ENCODE measurements at places on chromosomes 1 and 21.

DNA sequence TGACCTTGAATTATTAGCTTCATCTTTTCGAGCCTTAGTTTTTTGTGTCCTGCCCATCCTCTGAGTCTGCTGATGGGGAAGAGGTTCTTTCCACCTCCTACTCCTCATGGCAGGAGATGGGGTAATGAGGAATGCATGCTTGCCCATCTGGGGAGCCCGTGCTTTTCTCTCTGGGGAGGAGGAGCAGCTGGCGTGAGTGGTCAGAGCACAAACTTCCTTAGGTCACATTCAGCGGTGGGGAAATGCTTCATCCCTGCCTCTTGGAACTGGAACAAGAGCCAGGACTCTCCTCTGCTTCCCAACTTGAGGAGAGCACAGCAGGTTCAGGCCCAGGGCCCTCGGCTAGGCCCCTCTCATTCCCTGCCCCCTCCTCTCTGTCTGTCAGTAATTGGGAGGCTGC, 155.0 kb downstream of the PCNX2 start:
- no peak for DNase-seq

DNA sequence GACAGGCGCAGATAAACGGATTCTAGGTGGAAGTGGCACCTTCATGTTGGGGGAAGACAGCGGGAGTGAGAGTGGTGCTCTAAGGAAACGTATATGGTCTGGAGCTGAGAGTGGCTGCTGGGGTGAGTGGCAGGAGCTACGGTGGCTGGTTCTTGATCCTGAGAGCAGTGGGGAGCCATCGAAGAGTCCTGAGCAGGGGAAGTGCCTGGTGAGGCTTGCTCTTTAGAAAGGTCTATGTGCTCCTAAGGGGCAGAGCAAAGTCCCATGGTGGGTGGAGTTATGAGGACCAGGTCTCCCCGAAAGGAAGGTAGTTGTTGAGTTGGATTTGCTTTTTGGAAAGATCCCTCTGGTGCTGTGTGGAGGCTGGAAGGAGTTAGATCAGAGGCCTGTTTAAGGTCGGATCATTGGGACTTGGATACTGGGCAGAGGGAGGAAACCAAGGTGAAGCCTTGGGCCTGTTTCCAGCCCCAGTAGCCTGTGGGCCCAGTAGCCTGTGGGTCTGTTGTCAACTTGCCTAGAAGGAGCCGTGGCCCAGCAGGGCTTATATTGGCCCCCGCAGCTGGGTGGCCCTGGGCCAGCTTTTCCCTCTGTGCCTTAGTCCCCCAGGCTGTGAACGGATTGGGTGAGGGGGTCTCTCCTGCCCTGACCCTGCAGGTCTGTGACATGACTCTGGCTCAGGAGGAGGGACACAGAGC, 33.0 kb downstream of the ACOT11 start:
- DNase-seq: no peak

DNA sequence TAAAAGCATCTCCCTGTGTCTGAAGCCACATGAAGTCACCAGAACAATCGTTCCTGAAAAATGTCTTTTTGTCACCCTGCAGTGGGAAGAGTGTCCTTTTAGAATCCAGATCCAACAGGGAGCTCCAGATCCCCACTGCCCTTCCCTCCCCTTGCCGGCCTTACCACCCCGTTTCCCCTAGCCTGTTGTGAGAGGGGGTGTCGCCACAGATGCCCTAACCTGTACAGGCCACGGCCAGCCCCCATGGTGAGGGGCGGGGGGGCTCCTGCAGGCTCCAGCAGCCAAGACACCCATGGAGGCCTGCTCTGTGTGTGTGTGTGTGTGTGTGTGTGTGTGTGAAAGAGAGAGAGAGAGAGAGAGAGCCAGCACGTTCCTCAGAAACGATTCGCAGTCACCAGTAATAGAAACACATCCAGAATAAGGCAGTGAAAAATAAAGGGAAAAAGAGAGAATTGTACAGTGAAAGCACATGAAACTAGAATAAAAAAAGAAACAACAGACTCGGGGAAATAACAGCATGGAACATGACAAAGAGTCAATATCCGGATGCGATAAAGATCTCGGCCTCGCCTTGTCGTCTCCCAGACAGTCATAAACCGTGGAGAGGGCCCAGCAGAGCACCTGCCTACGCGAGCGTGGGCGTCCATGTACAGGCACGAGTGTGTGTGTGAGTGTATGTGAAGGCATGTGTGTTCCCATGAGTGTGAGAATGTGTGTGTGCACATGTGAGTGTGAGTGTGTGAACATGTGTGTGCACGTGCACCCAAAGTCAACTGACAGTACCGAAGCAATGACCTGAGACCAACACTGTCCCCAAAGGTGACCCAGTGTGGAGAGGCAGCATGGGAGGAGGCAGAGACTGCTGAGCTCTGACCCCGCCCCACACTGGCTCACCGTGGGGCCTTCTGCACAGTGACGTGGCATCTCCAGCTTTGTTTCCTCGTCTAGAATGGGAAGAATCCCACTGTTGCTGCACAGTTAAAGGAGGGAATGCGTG, 303.8 kb downstream of the NPHP4 start:
- no peak for DNase-seq

DNA sequence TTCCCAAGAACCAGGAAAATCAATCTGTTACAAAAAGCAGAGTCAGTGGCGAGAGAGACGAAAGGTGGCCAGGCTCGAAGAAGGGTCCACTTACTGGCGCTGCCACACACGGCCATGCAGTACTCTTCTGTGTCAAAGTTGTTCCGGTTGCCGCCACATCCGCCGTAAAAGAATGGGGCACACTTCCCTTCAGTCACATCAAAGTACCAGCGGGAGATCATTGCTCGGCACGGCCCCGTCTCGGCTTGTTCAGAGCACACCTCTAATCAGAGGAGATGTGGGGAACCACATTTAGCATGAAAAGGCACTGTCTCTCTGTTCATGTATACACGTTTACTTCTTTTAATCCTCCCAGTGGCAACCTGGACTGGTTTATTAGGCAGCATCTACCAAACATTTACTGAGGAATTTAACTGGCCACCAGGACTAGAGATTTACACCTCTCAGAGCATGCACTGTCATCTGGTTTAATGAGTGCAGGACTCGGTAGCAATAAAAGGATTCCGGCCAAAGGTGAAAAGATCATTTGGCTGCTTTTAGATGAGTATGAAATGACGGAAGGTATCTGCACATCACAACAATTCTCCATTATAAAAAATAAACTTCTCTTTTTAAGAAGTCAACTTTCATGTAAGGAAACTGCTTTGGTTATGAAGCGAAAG, 170.5 kb downstream of the APP start:
- DNase-seq: peak; percentile 50

DNA sequence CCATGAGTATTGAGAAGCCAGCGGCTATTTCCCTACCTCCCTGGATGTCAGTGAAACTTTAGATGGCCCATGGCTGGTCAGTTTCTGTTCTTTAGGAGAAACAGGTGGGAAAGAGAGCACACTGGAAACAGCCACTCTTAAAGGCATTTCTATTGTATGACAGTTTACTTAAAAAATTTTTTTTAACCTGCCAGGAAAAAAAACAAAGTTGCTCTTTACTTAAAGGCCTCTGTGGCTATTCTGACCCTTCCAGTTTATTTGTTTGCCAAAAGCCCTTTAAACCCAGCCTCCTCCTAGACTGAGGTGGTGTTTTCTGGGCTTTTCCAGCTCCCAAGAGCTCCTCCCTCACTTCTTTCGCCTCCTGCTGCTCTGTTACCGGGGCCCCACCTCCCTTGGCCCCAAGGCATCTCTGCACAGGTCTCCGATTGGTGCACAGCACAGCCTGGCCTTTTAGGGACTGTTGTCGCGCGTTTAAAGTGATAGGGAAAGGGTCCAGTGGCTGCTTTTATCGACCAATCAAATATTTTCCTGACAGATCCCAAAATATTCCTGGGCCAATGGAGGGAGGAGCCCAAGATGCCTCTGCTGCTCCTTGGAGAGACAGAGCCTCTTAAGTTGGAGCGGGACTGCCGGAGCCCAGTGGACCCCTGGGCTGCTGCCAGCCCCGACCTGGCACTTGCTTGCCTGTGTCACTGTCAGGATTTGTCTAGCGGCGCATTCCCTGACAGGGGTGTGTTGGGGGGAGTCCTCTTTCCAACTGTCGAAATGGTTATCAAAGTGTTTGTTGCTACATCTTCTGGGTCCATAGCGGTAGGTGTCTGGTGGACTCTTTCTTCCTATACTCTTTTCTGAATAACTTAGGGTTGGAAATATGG, at the start of gene SH3BGR:
Gene SH3BGR (plus strand): TSS at position 639 of the 875 bp plus-strand sequence. CDS start 127 bp downstream, at position 766.
- DNase-seq: no peak

- DNase-seq: no peak
Measured at GRCh38 chr1:36867575-36867974, 166.7 kb downstream of the GRIK3 start.

- no peak for DNase-seq
Measured at GRCh38 chr1:116119876-116120275, 8.7 kb downstream of the MAB21L3 start.

DNA sequence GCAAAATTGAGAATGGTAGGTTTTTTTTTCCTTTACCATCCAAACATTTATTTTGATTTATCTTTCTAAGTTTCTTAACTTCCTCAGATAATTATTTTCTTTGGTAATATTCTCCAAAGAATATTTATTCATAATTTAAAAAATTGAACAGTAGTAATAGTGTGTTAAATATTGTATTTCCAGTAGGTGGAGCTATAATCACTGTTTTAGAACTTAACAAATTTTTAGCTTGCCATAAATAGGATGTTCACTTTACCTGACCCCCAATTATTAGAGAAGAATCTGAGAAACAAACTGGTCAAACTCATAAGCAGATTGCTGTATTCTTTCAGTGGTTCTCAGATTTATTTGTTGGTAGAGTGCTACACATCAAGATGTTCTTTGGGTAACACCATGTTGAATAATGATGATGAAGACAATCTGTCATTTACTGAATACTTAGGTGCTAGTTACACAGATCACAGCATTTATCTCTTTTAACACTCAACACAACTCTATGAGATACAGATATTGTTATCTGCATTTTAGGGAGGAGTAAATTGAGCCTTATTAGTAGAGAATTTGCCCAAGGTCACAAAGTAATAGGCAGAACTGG, 82.4 kb upstream of the GPR88 start:
- DNase-seq: no peak

DNA sequence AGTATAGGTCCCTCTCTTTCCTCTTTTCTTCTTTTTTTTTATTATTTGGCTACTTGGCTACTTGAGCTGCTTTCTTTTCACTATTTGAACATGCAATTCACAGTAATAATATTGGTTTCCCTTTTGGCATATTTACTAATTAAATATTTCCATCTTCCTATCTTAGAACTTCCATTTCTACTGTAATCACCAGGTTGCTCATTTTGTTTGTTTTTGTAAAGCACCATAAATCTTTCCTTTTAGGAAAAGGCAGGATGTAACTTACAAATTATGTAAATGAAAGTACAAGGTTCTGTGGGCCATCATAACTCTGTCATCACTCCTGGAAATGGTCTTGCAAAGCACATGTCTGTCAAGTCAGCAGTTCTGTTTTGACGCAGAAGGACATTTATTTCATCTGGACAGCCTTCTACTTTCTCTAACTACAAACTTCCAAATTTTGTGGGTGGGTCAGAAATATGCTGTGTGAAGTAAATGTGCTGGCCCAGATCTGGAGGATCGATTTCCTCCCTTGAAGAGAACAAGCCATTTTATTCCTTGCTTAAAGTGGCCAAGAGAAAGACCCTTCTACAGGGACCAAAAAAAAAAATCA, 71.7 kb upstream of the TNFSF18 start:
- DNase-seq: no peak

DNA sequence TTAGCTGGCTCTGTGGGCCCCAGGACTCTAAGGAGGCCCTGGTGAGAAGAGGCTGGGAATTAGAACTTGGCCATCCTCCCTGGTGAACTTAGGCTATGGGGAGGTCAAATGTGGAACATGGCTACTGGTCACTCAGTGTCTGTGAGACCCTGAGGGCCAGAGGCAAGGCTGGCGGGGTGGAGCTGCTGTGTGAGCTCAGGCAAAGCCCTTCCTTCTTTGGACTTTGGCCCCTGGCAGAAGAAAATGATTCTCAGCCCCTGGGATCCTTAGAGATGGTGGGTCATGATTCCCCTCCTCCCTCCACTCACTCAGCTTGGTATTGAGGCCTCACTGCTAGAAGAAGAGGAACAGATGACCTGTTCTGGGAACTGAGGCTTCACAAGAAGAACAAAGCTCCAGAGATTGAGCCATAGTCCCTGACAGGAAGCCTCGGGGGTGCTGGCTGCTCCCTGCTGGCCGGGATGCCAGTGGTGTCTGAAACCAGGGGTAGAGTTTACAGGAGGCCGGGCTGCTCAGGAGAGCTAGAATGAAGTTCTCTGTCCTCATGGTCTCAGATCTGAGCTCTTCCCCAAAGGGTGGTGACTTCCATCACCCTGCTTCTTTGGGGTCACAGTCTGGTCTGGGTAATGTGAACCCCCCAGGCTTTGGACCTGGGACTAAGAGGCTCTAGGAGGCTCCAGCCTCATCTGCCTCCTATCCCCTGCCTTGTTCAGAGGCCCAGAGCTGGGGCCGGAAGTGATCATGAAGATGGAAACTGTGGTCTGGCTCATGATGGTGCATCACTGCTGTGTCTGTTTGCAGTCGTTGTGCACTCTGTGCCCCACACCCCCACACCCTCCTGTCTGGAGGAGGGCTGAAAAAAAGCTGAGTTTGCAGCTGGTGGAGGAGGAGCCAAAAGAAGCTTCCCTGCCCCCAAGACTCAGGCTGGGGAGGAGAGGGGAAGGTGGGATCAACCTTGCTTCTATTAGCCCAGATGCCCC, 905 bp downstream of the BTBD19 start:
- peak; percentile 93 for DNase-seq

- no peak for DNase-seq
Measured at GRCh38 chr1:36709869-36710481, 227.3 kb upstream of the CSF3R start.

- DNase-seq: peak; percentile 74
Measured at GRCh38 chr1:40612345-40612831, 53.1 kb downstream of the RIMS3 start.

DNA sequence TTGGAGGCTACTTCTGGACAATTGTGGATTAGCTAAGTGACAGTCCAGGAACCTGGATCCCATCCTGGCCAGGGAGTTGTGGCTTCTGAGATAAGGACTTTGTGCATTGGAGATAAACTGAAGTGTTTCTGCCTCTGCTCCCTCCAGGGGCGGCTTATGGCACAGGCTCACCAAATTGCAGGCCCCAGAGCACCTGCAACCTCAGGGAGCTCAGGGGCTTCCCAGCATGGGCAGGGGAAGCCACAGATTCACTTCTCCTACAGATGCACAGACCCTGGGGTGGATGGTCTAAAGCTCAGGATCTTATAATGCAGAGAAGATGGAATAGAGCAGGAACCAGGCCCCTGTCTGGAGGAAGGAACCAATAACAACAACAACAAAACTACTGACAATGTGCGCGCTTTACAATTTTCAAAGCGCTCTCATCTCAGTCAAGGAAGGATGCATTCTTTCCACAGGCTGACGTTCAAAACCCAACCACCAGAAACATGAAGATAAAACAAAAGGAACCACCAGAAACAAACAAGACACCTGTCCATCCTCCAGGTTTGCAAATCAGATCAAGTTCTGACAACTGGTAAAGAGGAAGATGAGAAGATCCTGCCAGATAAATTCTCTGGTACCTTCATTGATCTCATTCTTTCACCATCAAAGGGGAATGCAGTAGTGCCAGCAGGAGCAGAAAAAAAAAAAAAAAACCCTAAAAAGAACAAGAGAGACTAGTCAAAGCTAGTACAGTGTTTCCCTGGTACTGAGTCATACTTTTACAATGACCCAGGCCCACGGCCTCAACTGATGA, 121.0 kb upstream of the IRF2BP2 start:
- peak; percentile 63 for DNase-seq

- no peak for DNase-seq
Measured at GRCh38 chr1:64892576-64893573, 73.5 kb downstream of the JAK1 start.

GRCh38 chr1:52814465-52814864, 28.1 kb upstream of the ZYG11A start:
- DNase-seq: no peak
